Left lung (tissue), 14 donors: ENCODE measurements at places on chromosomes 4 and X. TPM values are rescaled to one million over a fixed set of nuclear protein-coding genes. Genes with fewer than 3 reads are reported as not detected.

Gene SERPINA7
- not detected for total RNA-seq

Gene DSPP
- total RNA-seq = not detected

Gene SLITRK4
- 0.47 TPM for total RNA-seq

Gene SYP
- total RNA-seq = 3.0 TPM
